ENCODE measurements at places on chromosomes 2 and 18.
A peak's percentile ranks its signal among the peaks of the same experiment; 100 is the strongest.

GRCh38 chr2:52934323-52934898, 833.2 kb upstream of the CHAC2 start:
- DNase-seq, result no peak

DNA sequence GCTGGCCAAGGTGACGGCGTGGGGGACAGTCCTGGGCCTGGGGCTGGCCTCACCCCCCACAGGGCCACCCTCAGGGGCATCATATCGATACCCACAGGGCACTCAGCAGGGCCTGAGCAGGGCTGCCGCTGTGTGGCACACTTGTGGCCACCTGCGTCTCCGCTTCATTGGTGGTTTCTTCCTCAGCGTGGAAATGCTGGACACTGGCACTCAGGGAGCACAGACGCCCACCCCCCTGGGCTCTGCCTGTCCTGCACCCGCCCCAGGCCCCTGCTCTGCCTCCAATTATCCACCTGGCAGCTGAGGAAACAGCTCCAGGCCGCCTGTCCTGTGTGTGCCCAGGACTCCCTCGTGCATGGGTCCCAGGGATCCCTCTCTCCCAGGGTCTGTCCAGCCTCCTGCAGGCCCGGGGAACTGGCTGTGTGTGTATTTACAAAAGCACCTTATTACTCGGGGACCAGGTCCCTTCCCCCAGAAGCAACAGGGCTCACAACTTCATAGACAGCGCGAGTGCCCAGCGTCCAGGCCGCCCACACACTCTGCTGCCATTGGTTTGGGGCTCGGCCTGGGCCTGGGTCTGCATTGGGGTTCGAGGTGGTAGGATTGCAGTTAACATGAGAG, 13.1 kb downstream of the CROCC2 start:
- no peak for DNase-seq

DNA sequence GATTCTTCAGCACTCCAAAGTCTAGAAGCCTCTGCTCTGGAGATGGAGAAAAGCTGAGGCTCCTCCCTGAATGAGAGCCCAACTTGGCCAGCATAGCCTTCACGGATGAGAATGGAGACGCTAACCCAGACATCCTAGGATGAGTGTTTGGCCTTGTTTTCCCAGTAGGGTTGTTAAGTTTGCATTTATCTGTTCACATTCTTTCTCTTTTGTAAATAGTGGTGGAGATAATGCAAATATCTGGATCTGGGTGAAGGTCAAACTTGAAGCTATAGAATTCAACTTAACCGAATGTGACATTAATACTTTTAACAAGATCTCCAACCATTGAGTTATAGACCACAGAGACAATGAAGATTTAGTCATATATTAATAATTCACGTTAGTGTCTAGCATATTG, 53.4 kb upstream of the BZW1 start:
- DNase-seq, result no peak

DNA sequence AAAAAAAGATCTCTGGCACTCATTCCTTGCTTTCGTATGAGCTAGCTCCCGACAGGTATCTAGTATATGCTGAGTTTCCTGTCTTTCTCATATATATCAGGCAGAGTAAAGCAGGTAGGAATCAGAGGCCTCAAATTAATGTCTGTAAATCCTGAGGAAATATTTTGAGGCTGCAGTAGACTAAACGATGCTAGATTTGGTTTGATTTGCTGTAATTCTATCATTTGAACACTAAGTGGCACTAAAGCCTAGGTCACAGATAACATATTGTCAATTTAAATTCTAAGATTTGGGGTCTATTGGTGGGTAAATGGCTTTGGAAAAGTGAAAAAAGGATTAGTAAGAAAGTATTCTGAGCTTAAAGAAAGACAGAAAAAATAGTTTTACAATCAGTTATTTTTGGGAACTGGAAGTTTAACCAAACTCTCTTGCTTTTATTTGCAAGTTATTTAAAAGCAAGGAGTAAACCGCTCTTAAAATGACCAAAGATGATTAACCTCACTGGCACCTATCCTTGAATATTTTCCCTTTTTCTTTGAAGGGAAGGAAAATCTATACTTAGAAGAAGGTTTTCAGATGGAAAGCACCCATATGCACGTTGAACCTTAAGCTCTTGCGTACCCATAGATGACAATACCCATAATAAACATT, 37.6 kb upstream of the SLC4A10 start:
- peak; percentile 17 for DNase-seq

DNA sequence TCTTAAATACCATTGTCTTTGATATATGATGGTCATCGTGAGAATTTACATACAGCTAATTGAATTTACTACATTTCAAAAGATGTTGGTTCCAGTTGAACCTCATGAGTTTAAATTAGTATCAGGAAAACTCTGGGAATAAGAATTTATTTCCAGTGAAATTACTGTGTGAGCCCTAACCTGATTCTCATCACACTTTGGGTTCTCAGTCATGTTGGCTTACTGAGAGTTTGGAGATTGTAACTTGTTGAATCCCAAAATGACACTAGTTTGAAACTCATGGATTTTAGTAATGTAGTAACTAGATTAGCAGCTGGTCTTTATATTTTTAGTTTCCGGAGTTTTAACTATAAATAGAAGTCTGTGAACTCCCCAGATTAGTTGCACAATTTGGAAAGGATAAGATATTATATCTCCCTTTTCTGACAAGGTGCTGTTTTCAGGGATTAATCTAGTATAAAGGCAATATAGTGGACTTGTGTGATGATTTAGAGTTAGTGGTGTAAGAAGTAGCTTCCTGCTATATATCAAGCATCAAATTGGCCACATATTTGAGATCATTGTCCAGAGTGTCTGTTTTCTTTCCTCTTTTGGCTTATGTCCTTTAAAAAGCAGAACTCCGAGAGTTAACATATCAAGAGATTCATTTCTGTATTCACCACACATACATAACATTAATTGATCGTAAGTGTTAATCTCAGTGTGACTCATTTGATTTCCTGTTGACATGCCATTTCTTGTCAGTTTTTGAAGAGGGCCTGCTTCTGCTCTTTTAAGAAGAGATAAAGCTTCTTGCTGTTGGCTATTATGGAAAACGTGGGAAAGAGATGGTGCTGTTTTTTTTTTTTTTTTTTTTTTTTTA, 15.7 kb downstream of the NDUFV2 start:
- DNase-seq, result peak; percentile 84

GRCh38 chr18:61749031-61749430, 143.8 kb downstream of the RNF152 start:
- DNase-seq, result no peak

- DNase-seq, result peak; percentile 77
Measured at GRCh38 chr2:55923091-55923981, at the start of gene EFEMP1. Gene EFEMP1, minus strand, starts transcription at chr2:55923782. Its CDS starts 1,342 bp downstream, at chr2:55922440.
